ENCODE measurements at places on chromosomes 12 and 14.

GRCh38 chr14:93232159-93232558 is 25.1 kb downstream of the UBR7 start:
- no peak for DNase-seq

DNA sequence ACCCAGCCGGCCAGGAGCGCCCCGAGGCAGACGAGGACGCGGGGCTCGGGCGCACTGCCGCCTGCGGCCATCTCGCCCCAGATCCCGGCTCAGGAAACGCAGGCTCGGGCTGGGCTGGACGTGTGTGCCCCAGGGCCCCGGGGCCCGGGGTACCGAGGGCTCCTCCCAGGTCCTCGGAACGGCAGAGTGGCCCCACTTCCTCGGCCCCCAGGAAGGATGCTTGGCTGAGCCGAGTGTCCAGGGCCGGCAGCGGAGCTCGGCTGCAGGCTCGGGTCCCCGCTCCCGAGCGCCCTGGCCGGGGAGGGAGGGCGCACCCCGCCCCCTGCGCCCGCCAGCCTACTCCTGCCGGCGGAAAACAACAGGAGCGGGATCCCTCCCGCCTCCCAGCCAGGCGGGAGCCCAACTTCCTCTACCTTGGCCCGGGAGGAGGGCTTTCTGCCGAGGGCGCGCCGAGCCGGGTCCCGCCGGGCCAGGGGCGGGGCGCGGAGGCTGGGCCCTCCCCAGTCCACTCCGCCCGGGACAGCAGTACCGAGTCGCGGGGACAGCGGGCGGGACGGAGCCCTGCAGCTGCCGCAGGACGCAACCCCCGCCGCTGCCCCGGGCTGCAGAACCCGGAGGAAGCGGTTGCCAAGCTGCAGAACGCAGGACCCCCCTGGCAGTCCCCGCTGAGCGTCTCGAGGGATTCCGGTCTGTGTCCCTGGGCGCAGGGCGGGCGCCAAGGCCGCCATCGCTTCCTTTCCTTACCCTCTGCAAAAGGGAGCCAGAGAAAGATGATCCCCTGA is at the start of gene VSIG10:
Gene VSIG10, minus strand, starts transcription at position 411 of the 782 bp plus-strand sequence. Its CDS starts 340 bp downstream, at position 71.
- no peak for DNase-seq

DNA sequence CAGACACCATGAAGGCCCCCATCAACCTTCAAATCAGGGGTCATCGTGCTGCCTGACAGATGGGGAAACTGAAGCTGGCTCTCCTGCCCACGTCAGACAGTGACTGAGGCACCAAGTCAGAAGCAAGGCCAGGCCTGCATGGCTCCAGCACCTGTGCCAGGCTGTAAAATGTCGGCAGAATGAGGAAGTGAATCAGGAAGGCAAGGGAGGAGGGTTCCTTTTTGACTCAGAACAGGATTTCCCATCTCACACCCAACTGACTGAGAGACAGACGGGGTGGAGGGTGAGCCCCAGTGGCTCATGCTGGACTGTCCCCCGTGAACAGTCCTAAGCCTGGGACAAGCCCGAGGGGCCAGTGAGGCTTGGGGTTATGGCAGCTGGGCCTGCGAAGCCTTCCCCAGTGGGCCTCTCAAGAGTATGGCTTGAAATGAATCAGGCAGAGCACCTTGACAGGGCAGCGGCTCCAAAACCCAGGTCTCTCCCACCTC is 20.9 kb downstream of the SYNE3 start:
- DNase-seq, result no peak

GRCh38 chr14:104290058-104290667 is 151.8 kb downstream of the KIF26A start:
- no peak for DNase-seq

DNA sequence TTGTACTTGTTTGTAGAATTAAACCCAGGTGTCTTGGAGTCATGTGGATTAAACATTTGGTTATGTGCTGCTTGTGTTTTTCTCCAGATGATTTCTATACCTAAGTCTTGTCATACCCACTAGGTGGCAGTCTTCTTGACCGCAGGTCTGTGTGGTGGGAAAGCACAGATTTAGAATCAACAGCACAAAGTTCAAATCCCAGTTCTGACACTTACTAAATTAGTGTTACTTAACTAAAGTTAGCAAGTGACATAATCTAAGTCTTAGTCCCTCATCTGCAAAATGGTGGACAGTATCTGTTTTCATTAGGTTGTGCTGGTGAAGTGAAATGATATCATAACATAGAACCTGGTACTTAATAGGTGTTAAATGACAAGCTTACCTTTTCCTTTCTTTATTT is 151.0 kb upstream of the ARHGAP5 start:
- no peak for DNase-seq

DNA sequence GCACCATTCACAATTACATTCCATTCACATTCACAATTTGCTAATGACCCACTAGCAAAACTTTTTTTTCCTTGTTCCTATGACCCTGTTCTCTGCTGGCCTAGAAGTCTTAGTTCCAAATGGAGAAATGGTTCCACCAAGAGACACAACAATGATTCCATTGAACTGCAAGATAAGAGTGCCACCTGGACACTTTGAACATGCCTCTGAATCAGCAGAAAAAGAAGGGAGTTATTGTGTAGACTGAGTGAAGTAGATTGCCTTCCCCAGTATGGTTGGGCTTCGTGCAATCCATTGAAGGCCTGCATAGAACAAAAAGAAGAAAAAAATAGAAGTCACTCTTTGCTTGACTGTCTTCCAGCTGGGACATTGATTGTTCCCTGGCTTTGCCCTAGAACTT is 133.8 kb upstream of the PMCH start:
- no peak for DNase-seq

DNA sequence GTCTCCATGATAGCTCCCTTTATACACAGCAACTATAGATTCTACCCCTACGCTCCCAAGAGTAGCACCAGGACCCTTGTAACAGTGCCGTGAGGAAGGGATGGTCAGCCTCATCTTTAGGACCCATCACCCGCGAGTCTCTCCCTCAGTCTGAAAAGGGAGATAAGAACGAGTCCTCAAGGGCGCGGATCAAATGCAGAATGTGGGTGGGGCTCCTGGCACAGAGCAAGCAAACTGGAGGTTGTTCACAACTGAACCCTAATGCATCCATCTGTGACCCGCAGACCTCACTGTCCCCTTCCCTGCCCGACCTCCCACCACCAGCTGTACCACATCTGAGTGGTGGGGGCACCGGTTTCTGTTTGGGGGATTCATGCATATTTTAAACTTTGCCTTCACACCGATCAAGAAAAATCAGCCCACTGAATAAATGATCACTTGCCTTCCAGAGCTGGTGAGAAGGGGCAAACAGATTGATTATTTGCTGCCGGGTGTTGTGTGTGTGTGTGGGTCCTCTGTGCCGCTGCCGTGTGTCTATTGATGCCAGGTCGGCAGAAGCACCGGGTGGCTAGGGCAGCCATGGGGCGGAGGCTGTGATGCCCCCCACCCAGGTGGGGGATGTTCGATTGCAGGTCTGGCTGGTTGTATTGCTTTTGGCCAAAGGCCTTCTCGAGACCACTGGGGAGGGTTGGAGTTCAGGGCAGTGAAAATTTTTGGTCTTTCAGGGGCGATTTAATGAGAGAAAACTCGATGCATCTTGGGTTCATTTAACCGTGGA is 35.7 kb upstream of the BEGAIN start:
- DNase-seq, result no peak

All from stimulated activated CD4-positive, alpha-beta T cell treated with anti-CD3 and anti-CD28 coated beads, TNF-alpha, amount 100 ng/mL, for 4 hours (primary cell).